Activated CD4-positive, alpha-beta T cell treated with anti-CD3 and anti-CD28 coated beads, Interleukin-10, Interleukin-2, amounts not matched to agents 100 ng/mL and 50 ng/mL, durations not matched to agents 16 hours and 8 hours (primary cell): ENCODE measurements at places on chromosomes 7 and 10.

GRCh38 chr7:29381206-29382094, 182.2 kb upstream of the PRR15 start:
- DNase-seq: no peak

GRCh38 chr7:33750177-33750576, 155.2 kb upstream of the BMPER start:
- no peak for DNase-seq

DNA sequence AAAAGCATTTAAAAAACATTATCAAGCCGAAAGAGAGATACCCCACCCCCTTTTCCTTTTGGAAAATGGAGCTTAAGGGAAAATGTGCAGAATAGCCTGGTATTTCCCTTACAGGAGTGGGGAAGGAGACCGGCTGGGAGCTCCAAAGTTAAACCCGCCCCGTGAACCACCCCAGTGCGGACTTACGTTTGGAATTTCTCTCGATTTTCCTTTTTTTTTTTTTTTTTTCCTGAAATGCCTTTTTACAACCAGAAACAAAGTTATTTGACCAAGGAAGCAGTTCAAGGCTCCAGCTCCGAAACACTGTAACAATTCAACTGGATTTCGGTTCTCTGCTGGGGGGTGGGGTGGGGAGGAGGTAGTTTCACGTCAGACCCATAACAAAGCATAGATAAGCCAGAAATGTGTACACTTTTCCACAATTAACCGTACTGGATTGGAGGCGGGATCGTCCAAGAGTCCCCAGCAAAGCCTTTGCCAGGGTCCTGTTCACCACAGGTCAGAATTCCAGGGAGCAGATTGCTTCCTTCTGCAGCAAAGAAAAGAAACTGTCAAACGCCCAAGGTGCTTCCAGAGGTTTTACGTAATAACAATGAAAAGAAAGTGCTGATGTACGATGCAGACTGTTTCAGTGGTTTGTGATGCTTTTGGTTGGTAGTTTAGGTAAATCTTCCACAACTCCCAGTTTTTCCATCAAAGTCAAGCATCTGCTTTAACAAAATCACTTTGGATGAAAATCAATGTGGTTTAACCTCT, 6.7 kb downstream of the SKIDA1 start:
- DNase-seq: no peak

DNA sequence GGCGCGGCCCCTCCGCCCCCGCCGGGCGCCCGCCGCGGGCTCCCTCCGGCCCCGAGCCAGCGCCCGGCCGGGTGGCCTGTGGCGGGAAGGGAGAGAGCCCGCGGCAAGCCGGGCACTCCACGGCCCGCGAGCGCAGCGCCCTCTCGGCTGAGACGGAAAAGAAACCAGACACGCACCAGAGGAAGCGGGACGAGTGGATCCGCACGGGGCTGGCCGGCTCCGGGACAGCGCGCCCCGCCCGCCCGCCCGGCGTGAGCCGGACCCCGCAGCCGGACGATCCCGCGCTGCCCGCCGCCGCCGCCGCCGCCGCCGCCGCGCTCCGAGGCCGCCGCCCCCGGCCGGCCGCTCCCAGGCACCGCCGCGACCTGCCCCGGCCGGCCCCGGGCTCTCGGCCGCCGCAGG, 300 bp downstream of the ARHGAP21 start:
- peak; percentile 34 for DNase-seq

DNA sequence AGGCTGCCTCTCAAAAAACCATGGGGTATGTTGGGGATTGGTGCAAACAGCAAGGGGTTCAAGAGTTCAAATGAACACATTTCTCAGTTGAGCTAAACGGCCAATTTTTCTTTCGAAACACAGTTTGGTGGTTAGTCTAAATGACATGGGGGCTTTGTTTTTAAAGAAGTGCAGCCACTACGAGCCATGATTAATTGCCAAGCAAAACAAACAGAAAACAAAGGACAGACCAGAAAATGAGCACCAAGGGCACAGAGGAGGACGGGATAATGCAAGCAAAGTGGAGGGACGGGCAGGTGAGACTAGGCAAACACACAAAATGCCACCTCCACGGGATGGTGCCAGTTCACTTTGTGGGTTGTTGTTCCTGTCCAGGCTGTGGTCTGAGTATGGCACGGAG, 64.5 kb upstream of the PDLIM1 start:
- no peak for DNase-seq

GRCh38 chr7:4845740-4846142, 16.1 kb downstream of the PAPOLB start:
- no peak for DNase-seq

DNA sequence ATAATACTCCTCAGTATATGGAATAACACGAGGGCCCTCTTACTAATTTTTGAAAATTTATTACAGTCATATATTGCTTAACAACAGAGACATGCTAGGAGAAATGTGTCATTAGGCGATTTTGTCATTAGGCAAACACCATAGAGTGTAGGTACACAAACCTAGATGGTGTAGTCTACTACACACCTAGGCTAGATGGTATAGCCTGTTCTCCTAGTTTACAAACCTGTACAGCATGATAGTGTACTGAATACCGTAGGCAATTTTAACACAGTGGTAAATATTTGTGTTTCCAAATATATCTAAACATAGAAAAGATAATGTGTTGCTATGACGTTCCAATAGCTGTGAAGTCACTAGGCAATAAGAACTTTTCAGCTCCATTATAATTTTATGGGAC, 12.8 kb downstream of the OR2F1 start:
- DNase-seq: no peak

DNA sequence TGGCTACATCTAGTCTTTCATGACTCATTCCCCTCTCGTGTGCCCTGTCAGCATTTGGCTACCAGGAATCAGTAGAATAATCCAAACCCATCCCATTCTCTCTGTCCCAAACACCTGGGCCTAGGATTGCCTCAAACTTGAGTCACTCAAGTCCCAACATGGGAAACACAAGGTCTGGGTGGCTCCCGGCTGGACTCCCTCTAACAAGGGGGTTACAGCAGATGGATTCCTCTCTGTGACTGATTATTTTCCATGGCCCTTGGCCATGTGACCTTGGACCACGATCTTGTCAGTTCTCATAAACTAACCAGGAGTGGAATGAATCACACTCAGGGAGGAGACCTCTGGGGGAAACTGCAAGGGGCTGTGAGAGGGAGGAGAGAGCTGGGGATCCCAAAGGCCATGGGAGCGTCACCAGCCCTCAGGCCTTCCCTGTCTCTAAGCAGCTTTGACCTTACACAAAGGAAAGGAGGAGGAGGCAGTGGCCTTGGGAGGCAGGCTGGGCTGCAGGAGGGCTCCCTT, 533.1 kb downstream of the KCNMA1 start:
- no peak for DNase-seq

DNA sequence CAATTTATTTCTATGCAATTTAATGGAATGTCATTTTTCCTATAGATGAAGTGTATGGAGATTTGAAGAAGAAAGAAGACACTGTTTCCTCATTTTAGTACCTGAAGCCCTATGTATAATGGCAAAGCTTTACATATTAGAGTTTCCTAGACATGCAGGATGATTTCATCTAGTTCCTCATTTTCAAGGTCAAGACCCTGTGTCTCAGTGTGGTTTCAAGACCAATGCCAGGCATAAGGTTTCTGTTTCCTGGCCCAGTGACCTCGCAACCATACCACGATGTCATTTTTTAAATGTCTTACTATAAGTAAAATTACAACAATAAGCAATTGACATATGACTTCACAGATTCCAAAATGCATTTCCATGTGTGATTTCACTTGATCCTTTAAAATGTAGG, 336.5 kb upstream of the PRKCQ start:
- no peak for DNase-seq

DNA sequence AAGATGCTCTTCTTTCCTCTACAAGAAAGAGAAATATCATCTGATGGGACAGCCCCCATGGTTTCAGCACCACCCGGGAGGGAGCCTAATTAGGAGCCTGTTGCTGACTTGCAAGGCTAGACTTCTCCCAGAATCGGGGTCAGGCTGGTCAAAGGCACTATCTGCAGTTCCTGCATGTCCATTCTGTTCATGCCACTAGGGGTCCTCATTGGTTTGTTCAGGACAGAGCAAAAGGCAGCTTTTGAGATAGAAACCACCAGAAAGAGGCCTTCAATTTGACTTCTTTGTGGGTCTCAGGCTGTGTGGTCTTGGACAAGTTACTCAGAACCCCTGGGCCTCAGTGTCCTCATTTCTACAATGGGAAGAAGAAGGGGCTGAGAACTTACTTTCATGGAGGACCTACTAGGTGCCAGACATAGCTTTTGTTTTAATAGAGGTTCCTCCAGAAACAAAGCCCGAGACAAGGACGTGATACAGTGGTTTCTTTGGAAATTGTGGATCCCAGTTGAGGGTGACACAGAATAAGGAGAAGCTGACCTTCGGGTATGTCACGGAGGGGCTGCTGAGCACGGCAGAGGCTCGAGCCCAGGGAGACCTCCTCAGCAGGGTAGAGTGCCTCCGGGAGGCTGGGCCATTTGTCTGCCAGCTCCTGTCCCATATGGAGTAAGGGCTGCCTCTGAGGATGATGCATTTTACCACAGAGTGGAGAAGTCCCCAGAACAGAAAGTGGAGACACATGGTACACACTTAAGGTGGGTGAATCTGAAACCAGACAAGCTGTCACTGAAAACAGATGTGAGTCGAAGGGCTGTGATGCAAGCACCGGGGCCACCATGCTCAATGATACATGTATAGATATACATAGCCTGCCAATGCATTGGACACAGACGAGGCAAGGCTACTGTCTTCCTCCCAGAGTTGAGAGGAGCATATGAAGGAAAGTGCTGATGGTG, 33.1 kb upstream of the NEUROD6 start:
- peak; percentile 24 for DNase-seq

- no peak for DNase-seq
Measured at GRCh38 chr10:35770817-35771355, 128.8 kb upstream of the FZD8 start.

- no peak for DNase-seq
Measured at GRCh38 chr7:128849804-128850490, 12.7 kb upstream of the ATP6V1F start.

DNA sequence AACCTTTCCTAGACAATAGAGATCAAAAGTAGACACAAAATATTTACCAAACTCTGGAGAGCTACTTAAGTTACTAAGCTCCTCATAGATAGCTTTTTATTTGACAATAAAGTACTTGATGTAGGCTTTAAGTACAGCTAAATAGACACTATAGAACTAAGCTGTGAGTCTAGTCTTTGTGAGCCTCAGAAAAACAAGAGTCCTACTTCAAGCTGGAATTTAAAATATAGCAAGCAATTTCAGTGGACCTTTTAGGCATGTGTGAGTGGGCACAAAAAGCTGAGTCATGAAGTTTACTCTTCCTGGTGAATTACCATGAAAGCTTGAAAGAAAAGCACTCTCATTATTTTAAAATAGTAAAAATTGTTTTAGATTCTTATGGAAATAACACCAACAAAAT, 76.1 kb downstream of the ADD3 start:
- no peak for DNase-seq

DNA sequence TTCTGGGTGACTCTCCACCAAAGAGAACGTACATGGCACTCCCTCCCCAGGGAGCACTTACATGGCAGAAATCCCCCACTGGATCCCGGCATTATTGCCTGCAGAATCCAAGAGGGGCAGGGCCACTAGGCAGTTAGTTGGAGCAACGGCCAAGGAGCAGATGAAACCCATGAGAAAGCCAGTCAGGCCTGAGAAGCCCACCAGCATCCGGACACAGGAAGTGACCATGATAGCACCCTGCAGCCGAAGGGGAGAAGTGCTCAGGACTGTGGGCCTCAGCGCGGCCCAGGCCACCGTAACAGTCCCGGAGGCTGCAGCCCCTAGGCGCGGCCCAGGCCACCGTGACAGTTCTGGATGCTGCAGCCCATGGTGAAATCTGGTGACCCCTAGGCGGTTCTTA, 43.5 kb downstream of the STRA8 start:
- DNase-seq: no peak

GRCh38 chr10:124878457-124878739, 63.5 kb upstream of the ZRANB1 start:
- no peak for DNase-seq

DNA sequence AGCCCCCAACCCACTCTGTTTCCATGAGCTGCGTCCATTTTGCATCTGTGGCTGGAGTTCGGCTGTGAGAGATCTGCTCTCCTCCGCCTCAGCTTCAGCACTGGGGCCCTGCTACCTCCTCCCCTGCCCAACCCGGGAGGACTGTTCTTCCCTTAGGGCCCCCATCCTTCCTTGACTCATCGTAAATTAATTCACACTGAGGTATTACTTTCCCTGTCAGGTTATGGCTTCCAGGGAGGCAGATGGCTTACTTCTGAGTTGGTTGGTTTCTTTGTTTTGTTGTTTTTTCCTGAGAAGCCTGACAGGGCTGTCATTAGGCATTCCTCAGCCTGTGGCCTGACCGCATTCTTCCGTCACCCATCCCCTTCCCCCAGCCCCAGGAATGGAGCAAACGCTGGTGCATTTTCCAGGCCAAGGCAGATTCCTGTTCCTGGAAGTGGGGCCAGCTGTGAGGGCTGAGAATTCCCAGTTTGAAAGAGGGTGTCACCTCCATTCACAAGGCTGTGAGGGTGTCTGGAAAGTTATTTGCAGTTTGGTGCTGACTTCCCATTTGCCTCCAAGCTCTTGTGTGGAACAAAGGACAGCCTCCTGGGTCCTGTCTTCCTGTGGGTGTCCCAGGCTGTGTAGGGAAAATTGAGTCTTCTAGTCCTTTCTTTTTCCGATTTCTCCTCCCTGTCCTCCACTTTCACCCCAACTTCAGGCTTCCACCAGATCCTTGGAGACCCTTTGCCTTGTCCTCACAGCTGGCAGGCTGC, 11.7 kb downstream of the CPA5 start:
- no peak for DNase-seq

DNA sequence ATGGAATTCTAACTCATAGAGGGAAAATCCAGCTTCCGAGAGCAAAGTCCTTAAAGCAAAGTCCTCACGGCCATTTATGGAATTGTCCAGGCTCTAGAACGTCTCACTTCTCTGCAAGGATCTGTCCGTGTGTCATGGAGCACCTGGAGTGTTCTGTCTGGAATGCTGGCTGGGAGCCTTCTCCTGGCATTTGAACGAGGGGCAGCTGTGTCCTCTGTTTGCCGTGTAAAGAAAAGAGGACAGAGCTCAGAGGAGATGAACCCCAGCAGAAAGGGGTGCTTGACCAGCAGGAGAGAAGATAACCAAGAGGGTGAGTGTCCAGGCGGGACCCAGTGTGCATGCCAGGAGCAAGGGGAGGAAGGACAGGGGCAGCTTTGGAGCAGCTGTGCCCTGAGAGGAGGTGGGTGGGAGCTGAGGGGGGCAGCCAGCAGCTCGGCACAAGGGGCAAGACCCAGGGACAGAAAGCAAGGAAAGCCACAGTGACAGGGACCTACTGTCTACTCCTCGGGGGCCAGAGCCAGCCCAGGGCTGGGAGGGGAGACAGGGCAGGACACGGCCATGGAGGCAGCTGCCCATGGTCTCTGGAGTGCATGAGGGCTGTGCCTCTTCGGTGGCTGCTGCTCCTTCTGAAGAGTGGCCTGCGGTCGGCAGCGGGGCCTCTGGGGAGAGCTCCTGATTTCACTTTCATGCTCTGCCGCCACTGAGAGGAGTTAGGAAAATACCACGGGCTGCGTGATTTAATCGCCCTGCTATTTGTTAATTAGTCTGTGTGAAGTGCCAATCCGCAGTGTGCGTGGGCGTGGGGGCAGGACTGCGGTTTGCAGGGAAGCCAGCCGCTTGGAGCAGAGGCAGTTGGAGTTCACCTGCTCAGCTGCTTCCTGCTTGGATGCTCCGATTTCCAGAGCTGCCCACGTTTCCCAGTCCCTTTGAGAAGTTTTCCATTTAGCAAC, 149.3 kb upstream of the SHH start:
- peak; percentile 54 for DNase-seq
